ENCODE measurements at places on chromosomes 6 and 20.
A peak's percentile ranks its signal among the peaks of the same experiment; 100 is the strongest.

DNA sequence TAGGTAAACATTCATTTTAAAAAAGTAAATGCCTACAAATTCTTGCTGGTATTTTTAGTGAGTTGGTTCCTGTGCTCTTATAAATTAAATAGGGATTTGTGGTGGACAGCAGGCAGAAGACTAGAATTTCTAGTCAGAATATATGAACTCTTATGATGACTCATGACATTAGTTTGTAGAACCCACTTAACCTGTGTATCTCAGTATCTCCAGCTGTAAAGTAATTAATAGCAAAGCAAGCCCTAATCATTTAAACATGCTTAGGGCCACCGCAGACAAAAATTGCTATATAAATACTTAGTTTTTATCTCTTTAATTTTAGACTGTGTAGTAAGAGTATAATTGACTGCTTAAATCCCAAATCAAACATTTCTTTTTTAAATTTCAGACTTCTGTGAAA lies 2.4 kb downstream of the FAM135A start:
- no peak for DNase-seq

- no peak for DNase-seq
Measured at GRCh38 chr20:60144974-60145527, 186.8 kb downstream of the CDH26 start.

- DNase-seq, result peak; percentile 76
Measured at GRCh38 chr6:151239603-151240035, at the start of gene AKAP12. AKAP12 (plus strand) TSS chr6:151239967; CDS start chr6:151240563, 596 bp downstream.

GRCh38 chr6:35474942-35475570 lies 6.9 kb downstream of the RPL10A start:
- no peak for DNase-seq

DNA sequence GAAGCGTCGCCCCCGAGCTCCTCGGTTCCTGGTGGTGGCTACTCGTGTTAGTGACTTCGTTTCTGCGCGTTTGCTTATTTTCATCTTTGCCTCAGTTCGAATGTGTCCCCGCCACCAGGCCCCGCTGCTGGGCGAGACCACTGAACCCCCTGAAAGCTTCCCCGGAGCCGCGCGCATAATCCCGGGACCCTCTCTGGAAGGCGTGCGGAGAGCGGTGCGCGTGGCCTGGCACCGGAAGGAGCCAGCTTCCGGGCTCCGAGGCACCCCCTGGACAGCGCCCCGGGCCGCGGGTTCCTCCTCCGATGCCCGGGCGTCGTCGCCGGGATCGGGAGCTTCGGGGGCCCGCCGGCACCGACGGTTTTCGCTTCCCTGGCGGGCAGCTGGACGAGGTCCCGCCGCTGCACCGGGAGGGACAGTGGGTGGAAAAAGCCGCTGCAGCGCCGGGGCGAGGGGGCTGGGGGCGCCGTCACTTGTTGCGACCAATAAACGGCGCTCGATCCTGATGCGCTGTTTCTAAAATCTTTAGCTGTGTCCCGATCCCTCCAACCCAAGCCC lies 643 bp upstream of the SLC35D3 start:
- no peak for DNase-seq

GRCh38 chr6:140956571-140957369 lies 1176.0 kb upstream of the GJE1 start:
- DNase-seq, result no peak

- no peak for DNase-seq
Measured at GRCh38 chr6:170087941-170088581, 202.8 kb downstream of the DLL1 start.

DNA sequence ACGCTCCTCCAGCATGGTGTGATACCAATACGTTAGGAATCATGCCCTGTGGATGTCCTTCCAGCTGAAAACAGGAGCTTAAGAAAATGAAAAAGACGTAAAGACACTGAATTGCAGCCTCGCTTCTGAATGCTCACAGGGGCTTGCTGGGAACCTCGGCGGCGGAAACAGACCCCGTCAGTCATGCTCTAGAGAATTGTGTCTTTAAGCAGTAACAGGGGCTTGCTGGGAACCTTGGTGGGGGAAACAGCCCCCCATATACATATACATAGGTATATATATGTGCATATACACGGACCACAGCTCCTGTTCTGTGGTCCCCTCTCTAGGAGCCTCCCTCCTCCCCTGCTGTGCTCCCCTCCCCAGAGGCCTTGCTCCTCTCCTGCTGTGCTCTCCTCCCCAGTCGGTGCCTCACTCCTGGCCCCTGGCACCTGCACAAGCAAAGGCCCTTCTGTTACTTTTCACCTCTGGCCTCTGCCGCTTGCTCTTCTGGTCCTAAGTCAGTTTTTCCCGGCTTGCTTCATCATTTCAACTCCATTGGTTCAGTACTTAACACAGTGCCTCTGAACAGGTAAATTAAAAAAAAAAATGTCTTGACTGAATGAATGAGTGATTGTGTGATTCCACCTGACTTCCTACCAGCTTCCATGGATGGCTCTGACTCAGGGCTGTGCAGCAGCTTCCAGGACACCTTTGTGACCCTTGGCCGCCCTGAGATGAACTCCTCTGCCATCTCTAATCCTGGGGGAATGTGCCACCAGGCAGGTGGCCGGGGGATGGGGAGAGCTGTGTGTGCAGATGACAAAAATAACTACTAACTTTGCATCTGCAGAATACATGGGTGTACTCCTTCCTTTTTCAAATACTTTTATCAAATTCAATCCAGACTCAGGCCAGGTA lies 246.1 kb downstream of the SMOC2 start:
- DNase-seq, result no peak

DNA sequence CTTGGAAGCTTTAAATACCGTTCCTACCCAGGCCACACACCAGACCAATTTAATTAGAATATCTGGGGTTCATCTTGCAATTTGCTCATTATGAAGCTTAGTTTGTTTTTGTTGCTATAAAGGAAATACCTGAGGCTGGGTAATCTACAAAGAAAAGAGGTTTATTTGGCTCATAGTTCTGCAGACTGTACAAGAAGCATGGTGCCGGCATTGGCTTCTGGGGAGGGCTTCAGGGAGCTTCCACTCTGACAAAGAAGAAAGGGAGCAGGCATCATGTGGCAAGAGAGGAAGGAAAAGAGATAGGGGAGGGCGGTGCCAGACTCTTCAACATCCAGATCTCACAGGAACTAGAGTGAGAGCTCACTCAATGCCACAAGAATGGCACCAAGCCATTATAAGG lies 73.6 kb downstream of the RNF182 start:
- DNase-seq, result no peak

GRCh38 chr6:126941751-126942150 lies 176.7 kb upstream of the RSPO3 start:
- no peak for DNase-seq

DNA sequence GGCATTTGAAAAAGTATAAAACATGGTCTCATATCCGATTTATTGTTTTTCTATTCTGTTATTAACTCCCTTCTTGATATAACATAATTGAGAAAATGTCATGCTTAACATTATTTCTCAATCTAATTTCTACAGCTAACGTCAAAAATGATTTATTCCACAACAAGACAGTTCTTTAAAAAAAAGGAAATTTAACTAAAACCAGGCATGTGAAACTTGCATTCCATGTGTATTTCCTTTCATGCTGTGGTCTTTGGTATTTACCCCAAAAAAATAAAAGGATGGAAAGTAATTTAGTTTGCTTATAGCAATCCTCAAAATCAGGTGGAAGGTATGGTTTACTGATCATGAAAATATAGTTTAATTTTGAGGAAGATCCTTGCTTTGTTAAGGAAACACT lies 142.8 kb downstream of the COL21A1 start:
- no peak for DNase-seq

GRCh38 chr6:20069021-20069522 lies 143.2 kb downstream of the MBOAT1 start:
- no peak for DNase-seq

GRCh38 chr6:4487538-4487937 lies 288.7 kb upstream of the CDYL start:
- DNase-seq, result no peak

- DNase-seq, result peak; percentile 25
Measured at GRCh38 chr6:38876475-38876874, 161.4 kb downstream of the DNAH8 start.

DNA sequence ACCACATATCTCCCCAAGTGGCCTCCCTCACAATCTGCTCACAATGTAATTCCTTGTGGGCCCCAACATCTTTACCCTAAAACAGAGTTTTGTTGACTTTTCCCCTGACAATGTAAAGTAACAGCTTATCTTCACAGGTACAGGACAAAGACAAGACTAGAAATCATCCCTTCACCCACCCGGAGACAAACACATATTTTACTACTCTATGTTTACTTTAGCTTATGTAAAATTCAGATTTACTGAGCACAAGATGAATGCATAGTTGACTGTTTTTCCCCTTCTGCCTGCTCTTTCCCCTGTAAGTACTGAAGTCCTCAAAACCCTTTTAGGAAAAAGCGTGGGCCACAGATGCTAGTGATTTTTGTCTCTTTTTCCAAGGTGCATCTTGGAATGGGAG lies 61.0 kb downstream of the RPP21 start:
- DNase-seq, result no peak

DNA sequence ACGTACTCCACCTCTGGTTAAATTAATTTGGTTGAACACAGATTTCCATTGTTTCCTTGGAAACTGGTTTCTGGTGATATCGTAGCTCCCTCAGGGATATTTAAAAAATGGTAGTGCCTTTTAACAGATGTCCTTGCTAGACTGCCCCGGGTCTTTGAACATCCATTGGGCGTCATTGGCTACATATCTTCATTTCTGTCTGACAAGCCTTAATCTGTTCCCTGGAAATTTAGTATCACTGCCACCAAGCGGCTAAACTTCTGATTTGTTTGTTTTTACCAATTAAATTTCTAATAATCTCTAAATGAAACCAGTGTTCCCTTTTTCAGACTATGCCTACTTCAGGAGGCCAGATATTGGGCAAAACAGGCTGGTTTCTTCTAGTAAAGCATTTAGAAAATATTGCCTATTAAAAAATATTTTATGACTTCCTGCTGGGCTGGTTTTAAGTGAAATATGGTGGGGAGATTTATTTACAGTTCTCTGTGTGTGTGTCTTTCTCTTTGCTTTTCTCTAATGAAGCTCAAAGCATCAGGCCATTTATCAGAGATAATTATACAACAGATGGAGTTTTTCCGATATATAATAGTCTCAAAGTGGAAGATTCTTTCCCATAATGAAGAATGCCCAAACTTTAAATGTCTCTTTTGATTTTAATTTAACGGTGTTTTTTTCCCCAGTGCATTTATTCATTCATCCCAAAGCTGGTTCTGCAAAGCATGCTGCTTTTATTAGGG lies 249.5 kb downstream of the ZFAND3 start:
- DNase-seq, result no peak

GRCh38 chr6:108578595-108579327 lies 18.0 kb downstream of the FOXO3 start:
- no peak for DNase-seq

GRCh38 chr20:41861772-41862422 lies 243.7 kb upstream of the CHD6 start:
- no peak for DNase-seq

DNA sequence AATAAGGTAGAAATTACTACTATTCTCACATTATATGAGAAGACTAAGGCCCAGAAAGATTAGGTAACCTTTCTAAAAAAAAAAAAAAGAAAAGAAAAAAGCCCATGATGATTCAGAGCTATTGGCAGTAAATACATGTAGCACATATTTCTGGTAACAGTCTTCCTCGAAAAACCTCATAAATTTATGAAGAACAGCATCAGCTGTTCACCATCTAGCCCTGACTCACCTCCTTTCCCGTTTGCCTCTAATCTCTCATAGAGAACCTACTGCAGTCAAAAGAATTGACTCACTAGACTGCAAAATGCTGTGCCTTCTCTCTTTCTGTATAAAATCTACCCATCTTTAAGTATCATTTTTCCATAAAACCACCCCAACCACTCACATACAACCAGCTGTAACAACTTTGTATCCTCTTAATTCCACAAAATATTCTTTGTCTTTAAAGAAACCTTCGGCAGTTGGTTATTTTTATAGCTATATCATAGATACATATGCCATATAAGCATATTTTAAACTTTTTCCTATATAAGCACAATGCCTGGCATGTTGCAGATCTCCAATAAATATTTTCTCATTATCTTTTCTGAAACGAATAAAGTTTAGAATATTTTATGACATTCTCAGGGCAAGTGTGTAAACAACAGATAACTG lies 152.7 kb upstream of the ENPP5 start:
- no peak for DNase-seq

GRCh38 chr20:63433351-63433750 lies 39.1 kb downstream of the KCNQ2 start:
- no peak for DNase-seq

GRCh38 chr6:14110001-14110818 lies 7.4 kb upstream of the CD83 start:
- no peak for DNase-seq

DNA sequence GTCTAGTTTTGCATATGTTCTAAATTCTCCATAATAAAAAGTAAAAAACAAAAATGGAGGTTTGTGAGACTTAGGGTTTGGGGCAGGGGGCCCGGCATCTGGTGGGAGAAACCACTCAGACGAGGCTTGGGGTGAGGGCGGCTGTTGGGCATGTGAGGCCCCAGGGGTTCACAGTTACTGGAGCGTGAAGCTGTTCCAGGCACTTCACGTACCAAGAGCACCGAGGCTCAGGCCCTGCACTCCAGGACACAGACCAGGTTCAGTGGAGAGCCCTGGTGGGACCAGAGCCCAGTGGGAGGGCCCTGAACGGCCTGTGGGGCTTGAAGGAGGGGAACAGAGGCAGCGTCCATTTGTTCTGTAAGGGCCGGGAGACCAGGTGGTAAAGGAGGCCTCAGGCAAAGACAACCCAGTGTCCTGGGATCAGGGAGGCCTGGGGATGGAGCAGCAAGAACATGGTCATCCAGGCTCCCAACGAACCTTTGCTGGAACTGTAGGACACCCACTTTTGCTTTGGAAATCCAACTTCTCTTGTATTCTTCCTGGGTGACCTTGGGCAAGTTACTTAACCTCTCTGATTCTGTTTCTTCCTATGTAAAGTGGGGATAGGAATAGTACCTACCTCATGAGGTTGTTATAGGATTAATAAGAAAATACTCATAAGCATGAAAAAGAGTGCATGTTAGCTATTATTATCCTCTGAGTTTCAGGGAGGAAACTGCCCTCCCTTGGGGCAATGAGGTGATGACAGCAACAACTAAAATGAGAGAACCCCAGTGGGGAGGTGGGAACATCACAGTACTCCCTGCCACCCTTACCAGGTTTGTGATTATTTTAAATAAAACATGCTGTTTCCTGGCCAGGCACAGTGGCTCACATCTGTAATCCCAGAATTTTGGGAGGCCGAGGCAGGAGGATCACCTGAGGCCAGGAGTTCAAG lies 1.1 kb upstream of the FGD2 start:
- no peak for DNase-seq

- no peak for DNase-seq
Measured at GRCh38 chr6:71254323-71254722, 34.3 kb upstream of the OGFRL1 start.

GRCh38 chr6:15016813-15017212 lies 229.1 kb upstream of the JARID2 start:
- DNase-seq, result no peak

DNA sequence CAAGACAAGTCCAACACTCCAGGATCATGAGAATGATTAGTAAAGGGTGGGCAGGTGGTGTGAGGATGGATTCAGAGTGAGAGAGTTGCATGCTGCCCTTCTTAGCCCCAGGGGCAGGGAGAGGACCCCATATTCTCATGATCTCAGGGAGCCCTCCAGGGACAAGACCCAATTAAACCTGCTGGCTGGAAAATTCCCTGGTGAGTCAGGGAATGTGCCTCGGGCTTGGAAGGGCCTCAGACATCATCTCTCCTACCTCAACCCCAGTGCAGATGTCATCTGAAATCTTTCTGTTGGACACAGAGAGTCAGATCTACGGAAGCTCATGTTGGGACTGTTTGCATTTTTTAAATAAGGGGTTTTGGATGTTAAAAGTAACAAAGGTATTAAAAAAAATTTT lies 9.2 kb upstream of the SIRPD start:
- no peak for DNase-seq

GRCh38 chr6:68635706-68636513 lies 828 bp downstream of the ADGRB3 start:
- DNase-seq, result peak; percentile 52
